ENCODE measurements at places on chromosomes 5 and 9. TPM values are rescaled to one million over a fixed set of nuclear protein-coding genes. Genes with fewer than 3 reads are reported as not detected.
A peak's percentile ranks its signal among the peaks of the same experiment; 100 is the strongest.

Gene PDE6A
- total RNA-seq: not detected

DNA sequence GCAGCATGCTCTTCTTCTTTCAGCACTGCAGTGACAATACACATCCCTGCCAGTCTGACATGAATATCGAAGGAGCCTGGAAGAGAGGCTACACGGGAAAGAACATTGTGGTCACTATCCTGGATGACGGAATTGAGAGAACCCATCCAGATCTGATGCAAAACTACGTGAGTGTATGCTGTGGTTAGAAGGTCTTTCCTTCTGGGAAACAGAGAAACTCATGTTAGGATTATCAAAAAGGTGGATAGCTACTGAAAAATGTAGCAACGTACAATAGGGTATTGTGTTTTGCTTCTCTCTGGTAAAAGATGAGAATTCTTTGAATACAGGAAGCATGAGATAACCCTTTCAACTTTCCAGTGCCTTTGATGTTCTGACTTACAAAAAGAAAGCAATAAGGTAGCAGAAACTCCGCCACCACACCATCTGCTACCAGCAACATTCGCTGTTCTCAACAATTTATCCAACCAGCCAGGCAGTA, 133.3 kb downstream of the PCSK5 start:
- peak overlapping the region; percentile 87 for H3K27ac ChIP-seq
- no peaks in the 10 kb centered on the region for H3K27me3 ChIP-seq
- H3K36me3 ChIP-seq: peaks cover 19% of the 10 kb centered on the region
- no peak for DNase-seq

DNA sequence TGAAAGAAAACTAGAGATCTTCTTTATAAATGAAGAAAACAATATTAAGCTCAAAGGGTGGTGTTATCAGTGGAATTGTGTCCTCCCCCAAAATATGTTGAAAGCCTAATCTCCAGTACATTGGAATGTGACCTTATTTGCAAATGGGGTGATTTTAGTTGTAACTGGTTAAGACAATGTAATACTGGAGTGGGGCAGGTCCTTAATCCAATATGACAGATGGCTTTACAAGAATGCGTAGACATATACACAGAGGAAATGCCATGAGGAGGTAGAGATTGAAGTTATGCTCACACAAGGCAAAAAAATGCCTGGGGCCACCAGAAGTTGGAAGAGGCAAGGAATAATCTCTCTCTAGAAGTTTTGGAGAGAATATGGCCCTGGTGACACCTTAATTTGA, 13.7 kb upstream of the TRIM32 start:
- no peak for DNase-seq
- peaks cover 19% of the 10 kb centered on the region for H3K27me3 ChIP-seq
- no peak overlapping the region for H3K4me3 ChIP-seq
- no peaks in the 10 kb centered on the region for H3K4me1 ChIP-seq
- H3K27ac ChIP-seq: no peak overlapping the region
- H3K36me3 ChIP-seq: peaks cover 64% of the 10 kb centered on the region

Gene TRPM3
- 5.4 TPM for total RNA-seq

DNA sequence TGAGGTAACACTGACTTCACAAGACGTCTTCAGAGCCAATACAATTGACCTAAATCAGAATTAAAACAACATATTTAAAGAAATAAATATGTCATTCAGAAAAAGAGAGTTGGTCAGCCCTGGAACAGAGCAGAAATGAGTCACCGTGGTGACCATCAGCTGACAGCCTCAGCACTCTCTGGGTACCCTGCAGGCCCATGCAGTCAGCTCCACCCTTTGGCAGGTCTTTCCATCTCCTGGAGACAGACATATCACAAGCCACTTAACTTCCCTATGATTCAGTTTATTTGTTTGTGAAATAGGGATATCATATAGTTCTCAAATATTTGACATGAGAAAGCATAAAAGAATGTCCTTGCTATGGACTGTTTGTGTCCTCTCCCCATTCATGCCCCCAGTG, 151.6 kb upstream of the MEF2C start:
- H3K27me3 ChIP-seq: no peaks in the 10 kb centered on the region
- H3K4me1 ChIP-seq: peaks cover 19% of the 10 kb centered on the region
- no peak overlapping the region for H3K4me3 ChIP-seq
- no peaks in the 10 kb centered on the region for H3K36me3 ChIP-seq
- no peak for DNase-seq
- no peak overlapping the region for H3K27ac ChIP-seq

Gene GNA14
- total RNA-seq: 21.0 TPM

DNA sequence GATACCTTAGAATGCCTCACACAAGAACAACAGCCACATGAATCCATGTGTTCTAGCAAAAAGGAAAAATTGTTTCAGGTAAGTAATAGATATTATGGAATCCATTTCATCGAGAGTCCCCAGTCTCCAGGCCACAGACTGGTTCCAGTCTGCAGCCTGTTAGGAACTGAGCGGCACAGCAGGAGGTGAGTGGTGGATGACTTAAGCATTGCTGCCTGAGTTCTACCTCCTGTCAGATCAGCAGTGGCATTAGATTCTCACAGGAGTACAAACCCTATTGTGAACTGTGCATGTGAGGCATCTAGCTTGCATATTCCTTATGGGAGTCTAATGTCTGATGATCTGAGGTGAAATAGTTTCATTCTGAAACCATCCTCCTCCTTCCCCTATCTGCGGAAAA, 207.0 kb downstream of the CSNK1G3 start:
- no peaks in the 10 kb centered on the region for H3K36me3 ChIP-seq
- no peaks in the 10 kb centered on the region for H3K27me3 ChIP-seq
- H3K4me3 ChIP-seq: no peak overlapping the region
- DNase-seq: peak; percentile 14
- no peak overlapping the region for H3K27ac ChIP-seq

Gene IFNA13
- not detected for total RNA-seq

DNA sequence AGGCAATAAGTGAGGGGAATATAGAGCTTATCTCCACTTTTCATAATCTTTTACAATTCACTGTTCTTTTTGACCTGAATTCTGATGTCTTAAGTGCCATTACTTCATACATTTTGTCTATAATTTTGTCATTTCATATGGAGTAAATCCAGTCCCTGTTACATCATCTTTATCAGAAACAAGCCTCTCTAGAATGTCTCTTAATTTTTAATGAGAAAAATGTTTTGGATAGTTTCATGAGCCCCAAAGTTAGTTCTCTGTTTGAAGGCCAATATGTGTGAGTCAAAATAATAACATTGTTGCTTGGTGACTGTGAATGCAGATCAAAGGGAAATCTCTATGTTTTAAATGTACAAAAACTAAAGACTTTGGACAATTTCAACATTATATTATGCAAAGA, 329.6 kb upstream of the ARRDC3 start:
- H3K27me3 ChIP-seq: no peaks in the 10 kb centered on the region
- no peak overlapping the region for H3K27ac ChIP-seq
- no peaks in the 10 kb centered on the region for H3K36me3 ChIP-seq
- no peak for DNase-seq
- no peak overlapping the region for H3K4me3 ChIP-seq

DNA sequence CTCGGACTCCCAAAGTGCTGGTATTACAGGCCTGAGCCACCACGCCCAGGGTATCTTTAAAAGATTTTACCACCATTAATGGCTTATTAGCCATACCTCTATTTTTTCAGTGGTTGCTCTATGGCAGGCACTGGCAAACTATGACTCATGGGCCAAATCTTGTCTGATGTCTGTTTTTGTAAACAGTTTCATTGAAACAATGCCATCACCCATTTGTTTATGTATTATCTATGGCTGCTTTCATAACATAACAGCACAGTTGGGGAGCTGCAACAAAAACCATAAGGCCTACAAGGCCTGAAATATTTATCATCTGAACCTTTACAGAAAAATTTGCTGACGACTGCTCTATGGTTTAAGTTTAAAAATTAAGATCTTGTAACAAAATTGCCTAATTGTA, 66.8 kb downstream of the SLC38A9 start:
- H3K4me3 ChIP-seq: no peak overlapping the region
- DNase-seq: no peak
- H3K27ac ChIP-seq: peak overlapping the region; percentile 19
- peaks cover 33% of the 10 kb centered on the region for H3K36me3 ChIP-seq

Gene AOPEP
- 14.0 TPM for total RNA-seq

Gene CCT5
- 548 TPM for total RNA-seq

GRCh38 chr5:1315018-1315708, 20.3 kb upstream of the TERT start:
- H3K4me1 ChIP-seq: peaks cover 33% of the 10 kb centered on the region
- H3K27me3 ChIP-seq: peaks cover 5% of the 10 kb centered on the region
- peaks cover 23% of the 10 kb centered on the region for H3K36me3 ChIP-seq
- DNase-seq: no peak
- H3K4me3 ChIP-seq: 0 out of 2 replicates have a peak overlapping the region, but pooled peaks have one; percentile 33

DNA sequence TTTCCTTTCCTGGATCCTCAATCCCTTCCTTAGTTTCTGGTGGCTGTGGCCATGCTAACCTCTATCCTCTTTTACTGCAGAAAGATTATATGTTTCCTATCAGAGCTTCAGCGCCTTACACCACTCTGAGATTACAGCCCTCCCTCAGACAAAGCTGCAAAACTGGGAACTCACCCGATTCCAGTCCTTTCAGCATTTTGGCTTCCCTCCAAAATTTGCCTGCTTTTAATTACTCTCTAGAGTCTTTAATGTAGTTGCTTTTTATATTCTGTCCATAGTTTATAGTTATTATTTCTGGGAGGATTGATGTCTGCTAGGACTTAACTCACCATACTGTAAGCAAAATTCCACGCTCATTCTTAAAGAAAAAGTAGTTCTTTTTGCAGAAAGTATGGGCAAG, 110.2 kb downstream of the NSG2 start:
- H3K36me3 ChIP-seq: peaks cover 5% of the 10 kb centered on the region
- DNase-seq: no peak
- H3K4me3 ChIP-seq: no peak overlapping the region
- peaks cover 4% of the 10 kb centered on the region for H3K4me1 ChIP-seq

DNA sequence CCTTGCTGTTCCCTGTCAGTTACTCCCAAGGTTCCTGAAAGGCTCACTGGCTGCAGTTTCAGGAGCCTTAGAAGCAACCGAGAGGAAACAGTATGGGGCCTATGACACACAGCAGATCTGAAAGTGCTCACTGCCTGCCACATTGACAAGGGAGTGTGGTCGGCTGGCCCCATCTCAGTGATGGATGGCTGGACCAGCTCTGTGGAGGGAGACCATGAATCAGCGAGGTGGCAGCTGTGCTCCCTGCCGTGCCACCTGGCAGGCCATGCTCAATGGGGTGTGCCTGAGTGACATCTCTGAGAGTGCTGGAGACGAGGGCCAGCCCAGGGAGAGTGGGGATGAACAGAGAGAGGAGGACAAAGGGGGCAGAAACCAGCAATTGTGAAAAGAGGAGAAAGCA, 49.1 kb downstream of the DOCK2 start:
- H3K4me1 ChIP-seq: no peaks in the 10 kb centered on the region
- no peak for DNase-seq
- no peaks in the 10 kb centered on the region for H3K27me3 ChIP-seq
- H3K4me3 ChIP-seq: no peak overlapping the region

Gene CEL
- total RNA-seq: 10.4 TPM

Gene PCDHGC4
- 5.1 TPM for total RNA-seq

- DNase-seq: no peak
- H3K4me3 ChIP-seq: no peak overlapping the region
- peaks cover 74% of the 10 kb centered on the region for H3K4me1 ChIP-seq
- H3K36me3 ChIP-seq: no peaks in the 10 kb centered on the region
- no peak overlapping the region for H3K27ac ChIP-seq
Observed at GRCh38 chr5:107514305-107514704, 156.4 kb downstream of the EFNA5 start.

GRCh38 chr5:6847870-6848269, 134.6 kb downstream of the TENT4A start:
- no peak overlapping the region for H3K27ac ChIP-seq
- no peak overlapping the region for H3K4me3 ChIP-seq
- peaks cover 8% of the 10 kb centered on the region for H3K4me1 ChIP-seq
- DNase-seq: no peak
- peaks cover 8% of the 10 kb centered on the region for H3K36me3 ChIP-seq

GRCh38 chr5:65801352-65801783, 79.4 kb downstream of the NLN start:
- DNase-seq: no peak
- H3K27me3 ChIP-seq: no peaks in the 10 kb centered on the region
- H3K4me3 ChIP-seq: no peak overlapping the region
- H3K36me3 ChIP-seq: peaks cover 61% of the 10 kb centered on the region

GRCh38 chr9:106106396-106106795, 412.1 kb downstream of the TMEM38B start:
- H3K27ac ChIP-seq: no peak overlapping the region
- H3K4me3 ChIP-seq: no peak overlapping the region
- no peaks in the 10 kb centered on the region for H3K27me3 ChIP-seq
- DNase-seq: no peak
- H3K4me1 ChIP-seq: peaks cover 7% of the 10 kb centered on the region
- no peaks in the 10 kb centered on the region for H3K36me3 ChIP-seq

DNA sequence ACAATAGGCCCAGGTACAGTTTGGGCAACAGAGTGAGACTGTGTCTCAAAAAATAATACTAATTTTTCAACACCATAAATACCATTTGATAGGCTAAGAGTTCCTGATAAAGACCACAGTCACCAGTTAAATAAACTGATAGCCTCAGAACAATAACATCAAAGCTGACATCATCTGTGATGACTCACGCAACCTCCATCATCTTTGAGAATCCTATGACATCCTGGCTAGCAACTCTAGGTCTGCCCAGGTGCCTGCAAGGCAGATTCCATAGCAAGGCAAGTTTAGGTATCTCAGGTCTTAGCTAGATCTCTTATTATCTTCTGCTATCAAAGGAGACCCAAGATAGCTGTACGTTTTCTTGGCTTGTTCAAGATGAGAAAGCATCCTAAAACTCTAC, 30.5 kb upstream of the UBAP2 start:
- H3K36me3 ChIP-seq: no peaks in the 10 kb centered on the region
- no peak overlapping the region for H3K27ac ChIP-seq
- H3K4me3 ChIP-seq: no peak overlapping the region

Gene CARTPT
- total RNA-seq: not detected

- H3K4me1 ChIP-seq: no peaks in the 10 kb centered on the region
- H3K27ac ChIP-seq: no peak overlapping the region
- H3K27me3 ChIP-seq: no peaks in the 10 kb centered on the region
Observed at GRCh38 chr9:117887941-117888340, 183.7 kb downstream of the TLR4 start.

GRCh38 chr5:83071286-83072051, 5.7 kb downstream of the TMEM167A start:
- peaks cover 87% of the 10 kb centered on the region for H3K4me1 ChIP-seq
- no peak for DNase-seq
- peak overlapping the region; percentile 62 for H3K27ac ChIP-seq
- H3K36me3 ChIP-seq: peaks cover 9% of the 10 kb centered on the region
- H3K27me3 ChIP-seq: no peaks in the 10 kb centered on the region
- H3K4me3 ChIP-seq: peak overlapping the region; percentile 39

Gene LRRC19
- not detected for total RNA-seq

- no peaks in the 10 kb centered on the region for H3K4me1 ChIP-seq
- no peak for DNase-seq
- H3K27ac ChIP-seq: no peak overlapping the region
- H3K36me3 ChIP-seq: no peaks in the 10 kb centered on the region
- H3K4me3 ChIP-seq: no peak overlapping the region
Observed at GRCh38 chr9:34825775-34826174, 115.8 kb upstream of the CCL21 start.

Data from WTC11 (cell line).